ENCODE measurements at places on chromosomes 11 and 22. TPM values are rescaled to one million over a fixed set of nuclear protein-coding genes. Genes with fewer than 3 reads are reported as not detected.
A peak's percentile ranks its signal among the peaks of the same experiment; 100 is the strongest.

Gene ASRGL1
- total RNA-seq: 0.81 TPM

Gene EXPH5
- 3.7 TPM for total RNA-seq

Gene ZFTA
- 0.95 TPM for total RNA-seq

Gene ACRV1
- total RNA-seq: not detected

Gene APOA4
- total RNA-seq: not detected

Gene TMPRSS13
- 1.4 TPM for total RNA-seq

Gene OR52H1
- not detected for total RNA-seq

Gene PRSS23
- total RNA-seq: 0.05 TPM

Gene OR51E2
- total RNA-seq: not detected

Gene KRTAP5-8
- total RNA-seq: not detected

Gene GLB1L2
- 0.63 TPM for total RNA-seq

Gene PTH
- not detected for total RNA-seq

GRCh38 chr22:48660104-48660789, 1167.4 kb downstream of the BRD1 start:
- no peak for DNase-seq

DNA sequence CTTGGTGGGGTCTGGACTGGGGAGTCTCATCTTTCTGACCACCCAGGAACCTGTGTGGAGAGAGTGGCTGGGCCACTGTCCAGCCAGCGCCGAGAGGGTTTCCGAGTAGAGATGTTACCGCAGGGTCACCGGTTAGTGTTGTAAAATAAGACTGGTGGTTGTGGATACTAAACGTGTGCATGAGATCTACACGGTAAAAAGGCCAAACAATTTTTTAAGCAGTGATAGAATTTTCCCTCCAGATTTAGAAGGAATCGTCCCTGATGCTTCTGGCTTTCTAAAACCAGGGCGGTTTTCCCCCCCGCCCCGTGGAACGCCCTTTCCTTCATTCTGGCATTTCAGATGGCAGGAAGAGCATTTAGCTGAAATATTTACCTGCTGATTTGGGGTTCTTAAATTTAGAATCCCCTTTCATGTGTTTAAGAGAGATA, 72.6 kb upstream of the PPARA start:
- no peak for DNase-seq

- DNase-seq: no peak
Measured at GRCh38 chr11:9717719-9718118, 53.8 kb downstream of the SWAP70 start.

DNA sequence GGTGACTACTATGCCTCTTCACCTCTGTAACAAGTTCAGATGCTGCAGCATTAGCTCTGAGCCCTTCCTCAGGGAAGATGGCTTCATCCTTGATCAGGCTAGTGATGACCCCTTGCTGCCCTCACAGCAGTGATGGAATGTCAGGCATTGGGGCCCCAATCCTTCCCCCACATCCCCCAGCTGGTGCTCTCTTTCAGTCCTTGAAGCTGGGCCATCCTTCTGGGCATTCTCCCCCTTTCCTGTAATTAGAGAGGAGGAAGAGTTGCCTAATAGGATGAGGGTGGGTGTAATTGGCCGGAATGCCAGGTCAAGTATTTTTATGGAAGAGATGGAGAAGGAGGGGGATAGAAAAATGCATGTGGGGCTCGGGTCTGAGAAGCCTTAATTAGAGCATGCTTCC, 62.6 kb downstream of the TRAF6 start:
- DNase-seq: no peak

DNA sequence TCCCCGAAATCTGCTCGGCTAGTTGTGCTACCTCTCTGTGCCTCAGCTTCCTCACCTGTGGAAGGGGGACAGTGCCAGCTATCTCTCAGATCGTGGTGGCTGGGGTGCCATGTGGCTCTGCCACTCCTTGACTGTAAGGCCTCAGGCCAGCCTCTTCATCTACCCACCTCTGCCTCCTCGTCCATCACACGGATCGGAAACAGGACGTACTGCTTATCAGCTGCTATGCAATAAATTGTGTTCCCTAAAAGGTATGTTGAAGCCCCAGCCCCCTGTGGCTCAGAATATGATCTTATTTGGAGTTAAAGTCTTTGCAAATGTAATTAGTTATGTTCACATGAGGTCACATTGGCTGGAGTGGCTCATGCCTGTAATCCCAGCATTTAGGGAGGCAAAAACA, 7.8 kb downstream of the PPM1F start:
- no peak for DNase-seq

DNA sequence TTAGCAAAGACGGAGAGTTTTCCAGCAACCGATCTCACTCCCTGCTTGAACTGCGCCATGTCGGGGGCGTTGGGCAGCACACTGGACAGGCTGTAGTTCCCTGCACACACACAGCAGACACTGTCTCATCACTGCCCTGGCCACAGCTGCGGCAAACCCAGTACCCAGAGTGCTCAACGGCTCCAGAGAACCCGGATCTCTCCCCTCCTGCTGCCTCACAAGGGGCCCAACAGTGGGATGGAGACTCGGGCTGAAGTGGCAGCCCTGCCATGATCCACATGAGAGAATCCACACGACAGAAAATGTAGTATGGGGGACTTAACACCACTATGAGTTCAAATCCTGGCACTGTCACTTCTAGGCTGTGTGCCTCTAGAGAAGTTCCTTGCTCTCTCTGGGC, 58.0 kb downstream of the ARFGAP3 start:
- no peak for DNase-seq

GRCh38 chr11:110028921-110029320, 64.3 kb upstream of the ZC3H12C start:
- no peak for DNase-seq

DNA sequence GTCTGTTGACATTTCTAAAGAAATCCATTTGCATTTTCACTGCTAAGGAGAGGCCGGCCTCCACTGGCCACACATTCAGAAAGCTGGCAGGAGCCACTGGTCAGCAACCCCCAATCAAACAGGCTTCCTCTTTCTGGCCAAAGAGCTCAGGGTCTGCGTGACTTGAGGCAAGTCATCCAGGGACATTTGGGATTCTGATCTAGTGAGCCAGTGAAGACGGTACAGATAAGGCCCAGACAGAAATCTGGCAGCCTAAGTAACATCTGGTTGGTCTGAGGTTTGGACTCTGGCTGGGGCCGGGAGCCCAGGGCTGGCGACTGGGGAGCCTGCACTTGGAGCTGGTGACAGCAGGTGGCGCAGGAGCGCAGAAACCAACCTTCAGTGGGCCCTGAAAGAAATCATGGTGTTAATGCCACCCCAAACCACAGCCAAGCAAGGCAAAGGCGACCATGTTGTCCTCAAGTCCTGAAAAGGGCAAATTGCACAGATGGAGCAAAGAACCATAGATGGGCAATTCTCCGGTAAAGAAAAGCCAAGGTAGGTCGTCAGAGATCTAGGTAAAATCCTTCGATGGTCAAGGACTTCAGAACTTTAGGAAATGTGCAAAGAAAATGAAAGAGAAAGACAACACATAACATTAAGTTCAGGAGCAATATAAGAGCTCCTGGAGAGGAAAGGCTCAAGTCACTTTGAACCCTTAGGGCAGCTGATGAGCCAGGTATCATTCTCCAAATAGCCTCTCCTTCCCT, 99.4 kb upstream of the BLID start:
- DNase-seq: no peak

DNA sequence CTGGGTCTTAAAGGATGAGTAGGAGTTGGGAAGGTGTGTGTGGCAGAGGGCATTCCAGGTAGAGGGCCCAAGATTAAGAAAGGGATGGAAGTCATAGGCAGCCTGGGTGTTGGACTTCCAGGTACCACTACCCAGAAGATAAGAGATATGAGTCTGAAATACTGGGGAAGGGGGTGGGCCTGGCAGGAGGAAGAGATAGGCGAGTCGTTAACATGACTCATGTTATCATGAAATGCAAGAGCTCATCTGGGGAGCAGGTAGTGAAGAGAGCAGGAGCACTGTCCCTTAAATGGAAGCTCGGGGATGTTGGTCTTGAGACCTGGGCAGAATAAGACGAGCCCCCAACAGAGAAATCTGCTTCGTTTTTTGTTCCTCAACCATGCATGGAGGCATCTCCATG, 10.2 kb downstream of the ZC3H7B start:
- DNase-seq: no peak

GRCh38 chr11:35661534-35661933, 1.0 kb upstream of the TRIM44 start:
- DNase-seq: no peak

GRCh38 chr22:23237201-23237798, 57.0 kb downstream of the BCR start:
- no peak for DNase-seq

- DNase-seq: no peak
Measured at GRCh38 chr11:5499671-5500070, 10.1 kb downstream of the UBQLN3 start.

GRCh38 chr11:116073854-116074837, 569.9 kb upstream of the CADM1 start:
- no peak for DNase-seq

GRCh38 chr22:43094085-43094484, 4.9 kb upstream of the TTLL1 start:
- DNase-seq: no peak

DNA sequence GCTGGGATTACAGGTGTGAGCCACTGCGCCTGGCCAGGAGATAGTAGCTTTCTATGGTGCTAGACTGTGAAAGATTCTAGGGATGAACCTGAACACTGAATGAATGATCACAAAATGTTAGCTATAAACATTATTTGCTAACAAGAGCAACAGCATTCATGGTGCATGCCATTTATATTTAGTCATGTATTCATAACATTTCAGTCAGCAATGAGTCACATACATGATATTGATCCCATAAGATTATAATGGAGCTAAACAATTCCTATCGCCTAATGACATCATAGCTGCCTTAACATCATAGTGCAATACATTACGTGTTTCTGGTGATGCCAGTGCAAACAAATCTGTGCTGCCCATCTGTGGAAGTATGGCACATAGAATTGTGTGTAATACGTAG, 164.1 kb downstream of the ARHGAP42 start:
- DNase-seq: no peak

- no peak for DNase-seq
Measured at GRCh38 chr22:30445438-30446145, 20.0 kb downstream of the MTFP1 start.

- DNase-seq: no peak
Measured at GRCh38 chr11:58505849-58506248, 2.1 kb downstream of the OR5B21 start.

DNA sequence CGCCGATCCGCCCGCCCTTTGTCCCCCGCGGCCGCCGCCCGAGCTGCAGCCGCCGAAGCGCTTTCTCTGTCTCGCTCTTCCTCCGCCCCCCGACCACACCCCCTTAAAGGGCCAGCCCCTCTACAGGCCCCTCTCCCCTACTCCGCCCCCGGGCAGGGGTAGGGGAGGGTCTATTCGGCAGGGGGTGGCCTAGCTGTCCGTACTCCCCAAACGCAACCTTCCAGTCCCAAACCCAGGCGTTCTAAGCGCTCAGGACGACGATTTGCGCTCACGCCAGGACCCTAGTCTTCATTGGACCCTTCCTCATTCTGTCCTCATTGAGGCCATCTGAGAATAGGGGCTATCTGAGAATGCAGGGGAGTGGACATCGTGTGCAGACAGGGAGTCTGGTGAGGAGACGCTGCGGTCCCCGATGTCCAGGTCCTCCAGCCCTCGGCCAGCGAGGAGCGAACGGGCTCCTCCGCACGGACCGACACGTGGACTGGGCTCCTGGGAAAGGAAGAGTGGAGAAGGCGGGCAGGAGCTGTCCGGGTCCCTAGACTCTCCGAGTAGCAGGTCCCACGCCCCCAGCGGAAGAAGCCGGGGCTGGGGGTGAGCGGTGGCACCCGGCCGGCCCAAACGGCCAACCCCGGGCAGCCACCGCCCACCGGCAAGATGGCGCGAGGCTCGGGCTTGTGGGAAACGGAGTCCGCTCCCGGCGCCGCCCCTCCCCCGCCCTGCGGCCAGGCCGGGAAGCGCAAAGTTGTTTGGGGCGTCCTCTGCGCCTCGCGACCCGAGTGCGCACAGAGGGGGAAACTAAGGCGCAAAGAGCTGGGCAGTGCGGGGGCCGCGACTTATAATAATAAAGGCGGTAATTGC, at the start of gene PPP1R14B:
PPP1R14B (minus strand) TSS at position 73 of the 858 bp plus-strand sequence. CDS start 270 bp downstream, outside the sequence.
- peak; percentile 61 for DNase-seq

DNA sequence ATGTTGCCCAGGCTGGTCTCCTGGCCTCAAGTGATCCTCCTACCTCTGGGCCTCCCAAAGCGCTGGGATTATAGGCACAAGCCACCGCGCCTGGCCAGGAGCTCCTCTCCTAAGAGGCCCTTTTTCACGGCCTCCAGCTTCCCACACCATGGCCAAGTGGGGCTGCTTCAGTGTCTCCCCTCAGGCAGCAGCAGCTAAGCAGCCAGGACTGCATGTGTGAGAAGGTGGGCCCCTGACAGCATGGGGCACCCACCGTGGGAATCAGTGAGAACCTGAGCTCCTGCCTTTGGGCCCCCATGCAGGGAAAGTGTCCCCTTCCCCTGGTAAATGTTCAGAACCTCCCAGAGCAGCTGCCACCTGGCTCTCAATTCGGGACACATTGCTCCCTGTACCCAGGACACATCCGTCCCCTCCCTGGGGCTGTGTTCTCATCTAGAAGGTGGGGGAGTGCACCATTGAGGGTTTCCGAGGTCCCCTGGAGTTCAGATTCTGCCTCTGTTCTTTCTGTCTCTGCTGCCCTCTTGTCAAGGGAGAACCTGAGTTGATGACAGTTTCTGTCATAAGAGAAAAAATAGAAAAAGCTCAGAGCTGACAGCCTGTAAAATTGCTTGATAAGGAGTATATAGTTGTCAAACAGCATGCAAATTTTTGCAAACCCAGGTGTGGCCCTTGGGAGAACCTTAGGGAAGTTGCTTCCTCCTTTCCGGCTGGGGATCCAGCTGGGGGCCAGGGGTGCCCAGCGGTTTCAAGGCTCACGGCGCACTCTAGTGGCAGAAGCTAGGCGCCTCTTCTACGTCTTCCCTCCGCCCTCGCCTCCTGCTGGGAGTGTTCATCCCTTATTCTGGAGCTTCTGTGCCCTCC, 29.7 kb downstream of the FAM83F start:
- DNase-seq: peak; percentile 80

DNA sequence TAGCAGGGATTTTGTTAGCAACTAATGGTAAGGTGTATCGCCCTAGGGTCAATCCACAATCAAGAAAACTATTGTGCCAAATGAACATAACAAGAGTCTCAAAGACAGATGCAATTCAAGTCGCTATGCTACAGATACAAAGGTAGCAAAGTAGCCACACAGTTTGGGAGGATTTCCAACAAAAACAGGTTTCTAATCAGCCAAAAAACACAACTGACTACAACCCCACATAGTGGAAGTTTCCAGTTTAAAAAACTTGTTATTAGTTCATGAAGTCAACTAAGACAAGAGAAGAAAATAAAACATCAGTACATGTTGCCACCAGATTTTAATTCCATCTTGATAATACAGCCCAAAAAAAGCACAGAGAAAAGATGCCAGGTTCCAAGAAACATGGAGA, 38.0 kb downstream of the MYH9 start:
- no peak for DNase-seq

- peak; percentile 20 for DNase-seq
Measured at GRCh38 chr11:126194121-126194543, 17.3 kb downstream of the RPUSD4 start.

GRCh38 chr11:75073459-75074190, 23.1 kb downstream of the OR2AT4 start:
- no peak for DNase-seq

DNA sequence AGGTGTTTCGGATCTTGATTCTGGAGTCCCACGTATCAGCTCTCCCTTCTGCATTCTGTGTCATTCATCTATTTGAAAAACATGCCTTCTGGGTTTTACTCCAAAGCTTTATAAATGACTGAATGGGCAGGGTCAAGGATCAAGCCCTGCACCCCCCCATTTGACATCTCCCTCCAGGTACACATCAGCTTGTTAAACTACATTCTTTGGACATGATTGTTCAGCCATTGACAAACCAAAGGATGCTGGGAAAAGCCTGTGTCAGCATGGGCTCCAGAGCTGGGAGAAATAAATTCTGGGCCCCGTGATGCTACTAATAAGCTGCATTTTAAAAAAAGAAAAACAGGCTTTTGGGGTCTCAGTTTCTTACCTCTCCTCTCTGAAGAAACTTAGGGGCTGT, 103.7 kb downstream of the DSCAML1 start:
- DNase-seq: no peak
